ENCODE measurements at places on chromosomes 11 and 22. TPM values are rescaled to one million over a fixed set of nuclear protein-coding genes. Genes with fewer than 3 reads are reported as not detected.

The TRPC6 gene
- 0.79 TPM for total RNA-seq

The RFPL1 gene
- total RNA-seq = not detected

The SLC22A6 gene
- not detected for total RNA-seq

The MYBPC3 gene
- 0.05 TPM for total RNA-seq

The UBQLN3 gene
- not detected for total RNA-seq

The TSPAN32 gene
- not detected for total RNA-seq

The RBFOX2 gene
- total RNA-seq = 28.7 TPM

The KLHDC7B gene
- total RNA-seq = not detected

The FGF4 gene
- total RNA-seq = not detected

The ACTN3 gene
- total RNA-seq = not detected

The CASP5 gene
- total RNA-seq = not detected

The OR2D2 gene
- total RNA-seq = not detected

The NAALADL1 gene
- not detected for total RNA-seq

The POU2AF2 gene
- total RNA-seq = not detected

The NOX4 gene
- total RNA-seq = not detected

The C22orf23 gene
- 0.32 TPM for total RNA-seq

The MDK gene
- 18.5 TPM for total RNA-seq

The OSBP2 gene
- total RNA-seq = 10.5 TPM

The IL17REL gene
- total RNA-seq = 0.08 TPM

The OR8A1 gene
- total RNA-seq = not detected

The JAM3 gene
- 4.0 TPM for total RNA-seq

The LDHA gene
- 2,911 TPM for total RNA-seq

The JAML gene
- total RNA-seq = not detected

The NF2 gene
- 13.7 TPM for total RNA-seq

The C11orf86 gene
- total RNA-seq = 97.2 TPM

The HEPHL1 gene
- total RNA-seq = not detected

The FZD4 gene
- 1.3 TPM for total RNA-seq

The CBX7 gene
- 0.80 TPM for total RNA-seq

The BIK gene
- 1.5 TPM for total RNA-seq

The RBM14 gene
- 81.7 TPM for total RNA-seq

The ARL14EP gene
- 16.4 TPM for total RNA-seq

The C11orf87 gene
- 0.07 TPM for total RNA-seq

All from A549 treated with GW870086 at 1 μM for 4 hours (cell line).